Lung (tissue), 17 donors: ENCODE measurements at places on chromosomes 5 and 9.
A peak's percentile ranks its signal among the peaks of the same experiment; 100 is the strongest.

- no peak for DNase-seq
Observed at GRCh38 chr5:32711362-32711680, 200 bp downstream of the NPR3 start.

DNA sequence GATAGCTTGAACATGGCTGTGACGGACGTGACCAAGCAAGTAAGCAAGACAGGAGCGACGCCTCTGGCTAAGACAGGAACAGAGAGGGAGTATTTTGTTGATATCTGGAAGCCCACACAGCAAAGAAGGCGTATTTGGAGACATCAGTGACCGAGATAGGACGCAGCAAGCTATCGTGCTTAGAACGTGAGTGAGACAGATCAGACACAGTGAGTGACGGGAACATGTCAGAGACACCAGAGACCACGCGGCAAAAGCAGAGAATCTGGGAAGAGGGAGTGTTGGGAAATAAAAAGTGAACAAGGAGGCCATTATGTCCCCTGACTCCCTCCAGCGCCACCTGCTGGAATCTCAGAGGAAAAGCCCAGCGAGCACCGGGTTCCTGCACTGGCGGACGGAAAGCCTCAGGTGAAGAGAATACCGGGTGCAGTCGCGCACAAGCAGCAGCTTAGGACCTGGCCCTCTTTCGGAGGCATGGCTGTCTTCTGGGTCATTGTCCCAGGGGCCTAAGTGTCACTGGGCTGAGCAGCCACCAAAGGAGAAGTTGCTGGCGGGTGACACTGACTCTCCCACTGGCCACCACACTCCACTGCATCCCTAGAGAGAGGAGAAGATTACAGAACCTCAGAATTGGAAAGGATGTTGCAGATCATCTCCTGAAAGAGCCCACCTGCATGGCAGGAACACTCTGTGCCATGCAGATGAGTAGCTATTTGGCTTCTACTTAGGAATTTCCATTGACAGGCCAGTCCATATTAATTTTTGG is 99.1 kb downstream of the FBXO38 start:
- DNase-seq, result peak; percentile 25

DNA sequence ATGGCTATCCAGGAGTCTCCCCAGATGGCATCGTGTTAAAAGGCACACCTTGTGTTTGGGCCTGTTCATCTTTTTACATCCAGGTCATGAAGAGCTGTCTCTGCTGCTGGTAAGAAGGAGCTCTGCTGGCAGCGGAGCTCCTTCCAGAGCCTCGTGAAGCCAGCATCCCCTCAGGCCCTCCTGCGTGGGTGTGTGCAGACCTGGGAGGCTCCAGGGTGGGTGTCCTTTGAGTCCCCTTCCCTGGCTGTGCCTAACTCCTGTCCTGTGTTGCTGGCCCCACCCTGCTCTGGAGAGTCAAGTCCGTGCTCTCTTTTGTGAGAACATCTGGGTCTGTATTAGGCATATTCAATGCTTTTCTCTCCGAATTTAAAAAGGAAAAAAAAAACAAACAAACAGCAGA is 149.6 kb upstream of the IRX2 start:
- no peak for DNase-seq

GRCh38 chr9:88396836-88397577 is 8.8 kb downstream of the SPIN1 start:
- no peak for DNase-seq

GRCh38 chr9:113682297-113682771 is 193.8 kb upstream of the ZNF618 start:
- DNase-seq, result peak; percentile 88

GRCh38 chr9:110260911-110261310 is 4.6 kb upstream of the TXN start:
- no peak for DNase-seq

GRCh38 chr9:35152926-35153325 is 8.9 kb upstream of the UNC13B start:
- DNase-seq, result no peak

DNA sequence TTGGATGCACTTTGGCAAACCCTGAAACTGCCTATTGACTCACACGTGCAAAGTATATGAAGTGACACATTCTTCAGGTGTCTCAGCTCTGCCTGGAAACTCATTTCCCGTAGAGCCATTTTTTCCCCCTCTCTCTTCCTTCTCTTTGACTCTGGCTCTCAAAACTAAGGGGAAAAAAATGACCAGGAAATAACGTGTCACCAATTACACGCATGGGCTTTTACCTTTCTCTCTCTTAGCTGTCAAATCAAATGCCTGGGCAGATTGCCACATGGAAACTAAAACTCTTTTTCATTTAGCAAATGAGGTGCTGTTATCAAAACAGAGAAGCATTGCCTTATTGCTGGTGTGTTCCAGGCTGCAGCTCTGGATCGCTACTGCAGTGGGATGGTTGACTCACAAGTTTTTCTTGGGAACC is 18.3 kb upstream of the IFNK start:
- DNase-seq, result no peak

DNA sequence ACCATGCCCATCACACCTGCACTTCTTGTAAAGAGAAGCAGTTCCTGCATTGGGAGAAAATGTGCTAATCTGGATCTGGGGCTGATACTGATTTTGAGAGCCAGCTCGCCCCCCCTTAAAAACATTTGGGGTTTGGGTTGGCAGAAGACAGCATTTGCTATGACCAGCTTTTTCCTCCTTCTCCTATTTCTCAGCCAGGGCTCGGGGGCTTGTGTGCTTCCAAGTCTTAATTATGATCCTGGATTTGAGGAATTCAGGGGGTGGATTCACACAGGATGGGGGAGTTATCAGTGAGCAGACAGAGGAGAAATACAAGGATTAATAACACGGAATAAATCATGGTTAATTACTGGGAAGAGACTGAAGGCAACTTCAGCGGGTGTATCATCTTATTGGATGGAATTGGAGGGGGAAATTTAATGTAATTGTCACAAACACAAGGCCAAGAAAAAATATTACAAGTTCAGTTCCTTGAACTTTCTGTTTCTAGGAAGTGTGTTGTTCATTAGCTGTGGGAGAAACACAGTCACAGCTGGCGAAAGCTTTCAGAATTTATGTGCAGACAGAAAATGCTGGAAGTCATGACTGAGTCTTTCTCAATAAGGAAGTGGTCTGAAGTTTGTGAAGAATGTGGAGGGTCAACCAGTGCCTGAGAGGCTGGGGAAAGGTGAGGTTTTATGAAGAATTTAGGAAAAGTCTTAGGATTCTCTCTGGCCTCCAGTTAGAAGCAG is 15.3 kb downstream of the C9orf152 start:
- DNase-seq, result peak; percentile 65

DNA sequence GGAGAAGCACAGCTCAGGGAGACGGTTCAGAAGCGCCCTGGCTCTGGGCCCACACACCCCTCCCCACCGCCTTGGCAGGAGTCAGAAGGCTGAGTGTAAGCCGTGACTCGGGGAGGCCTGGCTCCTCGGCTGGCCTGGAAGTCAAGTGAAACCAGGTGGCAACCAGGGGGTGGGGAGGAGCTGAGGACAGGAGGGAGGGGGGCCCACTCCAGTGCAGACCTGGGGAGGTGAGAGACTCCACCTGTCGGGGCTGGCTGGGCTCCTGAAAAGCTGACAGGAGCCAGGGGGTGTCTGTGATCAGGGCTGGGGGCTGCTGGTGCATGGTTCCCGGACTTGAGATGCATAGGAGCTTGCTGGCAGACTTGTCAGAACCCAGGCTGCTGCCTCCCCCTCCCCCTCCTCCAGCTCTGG is 150.2 kb upstream of the PHYKPL start:
- peak; percentile 80 for DNase-seq

DNA sequence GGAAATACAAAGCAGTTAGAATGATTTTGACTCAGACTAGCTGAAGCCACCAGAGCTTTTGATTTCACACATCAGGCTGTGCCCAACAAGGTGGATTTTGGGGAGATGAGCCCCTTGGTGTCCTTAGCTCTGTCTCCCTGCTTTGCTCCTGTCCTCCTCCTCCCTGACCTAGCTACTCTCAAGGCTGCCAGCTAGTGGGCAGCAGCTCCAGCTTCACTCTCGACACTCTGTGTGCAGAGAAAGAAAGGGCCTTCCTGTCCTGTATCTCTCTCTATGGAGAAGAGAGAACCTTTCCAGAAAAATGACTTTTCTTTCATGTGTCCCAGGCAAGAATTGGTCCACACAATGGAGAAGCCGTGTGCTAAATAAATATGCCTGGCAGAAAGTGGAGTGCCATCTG is 446.2 kb downstream of the SEMA5A start:
- DNase-seq, result no peak

- no peak for DNase-seq
Observed at GRCh38 chr5:88830567-88830966, 52.4 kb downstream of the MEF2C start.
